Gastrocnemius medialis (tissue), 4 donors: ENCODE measurements at places on chromosomes 13 and 19.
A peak's percentile ranks its signal among the peaks of the same experiment; 100 is the strongest.

DNA sequence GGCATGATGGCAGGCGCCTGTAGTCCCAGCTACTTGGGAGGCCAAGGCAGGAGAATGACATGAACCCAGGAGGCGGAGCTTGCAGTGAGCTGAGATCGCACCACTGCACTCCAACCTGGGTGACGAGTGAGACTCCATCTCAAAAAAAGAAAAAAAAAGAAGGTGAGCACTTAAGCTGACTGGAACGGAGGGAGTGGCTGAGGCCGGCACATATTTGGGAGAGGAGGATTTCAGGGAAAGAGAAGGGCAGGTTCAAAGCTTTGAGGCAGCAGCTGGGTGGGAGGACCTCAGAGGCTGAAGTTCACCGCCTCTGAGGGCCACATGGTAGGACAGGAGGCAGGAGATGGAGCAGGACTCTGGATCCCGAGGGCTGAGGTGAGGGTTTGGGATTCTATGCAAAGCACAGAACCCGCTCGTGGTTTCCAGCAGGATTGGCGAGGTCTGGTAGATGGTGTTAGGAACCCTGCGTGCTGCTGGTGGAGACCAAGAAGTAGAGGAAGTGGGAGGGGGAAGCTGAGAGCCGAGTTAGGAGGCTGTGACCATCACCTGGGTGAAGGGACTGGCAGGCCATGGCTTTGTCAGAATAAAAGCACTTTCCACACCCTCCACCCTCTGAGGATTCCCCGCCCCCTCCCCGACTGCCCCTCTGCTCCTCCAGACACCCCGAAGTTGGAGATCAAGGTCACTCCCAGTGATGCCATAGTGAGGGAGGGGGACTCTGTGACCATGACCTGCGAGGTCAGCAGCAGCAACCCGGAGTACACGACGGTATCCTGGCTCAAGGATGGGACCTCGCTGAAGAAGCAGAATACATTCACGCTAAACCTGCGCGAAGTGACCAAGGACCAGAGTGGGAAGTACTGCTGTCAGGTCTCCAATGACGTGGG lies 8.4 kb downstream of the CD22 start:
- no peak for DNase-seq

- DNase-seq, result peak; percentile 7
Observed at GRCh38 chr13:50080911-50081678, 65.9 kb downstream of the KCNRG start.

GRCh38 chr13:72896869-72897268 lies 114.9 kb downstream of the PIBF1 start:
- DNase-seq, result no peak

GRCh38 chr13:22793598-22794134 lies 387.1 kb upstream of the SGCG start:
- DNase-seq, result no peak

GRCh38 chr19:28523619-28524018 lies 689.3 kb downstream of the UQCRFS1 start:
- no peak for DNase-seq

- DNase-seq, result no peak
Observed at GRCh38 chr19:53389571-53389970, 5.4 kb upstream of the ZNF765 start.

GRCh38 chr19:271856-272255 lies 19.3 kb downstream of the PLPP2 start:
- DNase-seq, result no peak

DNA sequence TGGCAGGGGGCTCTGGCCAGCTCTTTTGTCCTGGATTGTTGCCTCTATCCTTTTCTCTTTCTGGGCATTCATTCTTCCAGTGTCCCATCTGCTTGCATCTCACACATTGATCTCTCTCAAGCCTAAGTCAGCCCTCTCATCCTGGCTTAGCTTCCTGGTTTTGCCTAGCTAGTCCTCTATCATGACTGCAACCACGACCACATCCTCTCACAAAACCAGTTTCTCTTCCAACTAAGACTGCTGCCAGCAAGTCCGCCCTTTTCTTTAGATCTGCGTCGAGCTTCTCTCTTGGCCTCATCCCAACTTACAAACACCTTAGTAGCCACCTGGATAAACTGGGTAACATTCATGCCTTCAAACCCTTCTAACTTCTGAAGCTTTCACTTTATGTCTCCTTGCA lies 212.2 kb upstream of the HTR2A start:
- DNase-seq, result no peak

GRCh38 chr13:46169758-46170157 lies 12.2 kb downstream of the LCP1 start:
- no peak for DNase-seq

GRCh38 chr13:85565652-85566051 lies 233.6 kb downstream of the SLITRK6 start:
- DNase-seq, result no peak

DNA sequence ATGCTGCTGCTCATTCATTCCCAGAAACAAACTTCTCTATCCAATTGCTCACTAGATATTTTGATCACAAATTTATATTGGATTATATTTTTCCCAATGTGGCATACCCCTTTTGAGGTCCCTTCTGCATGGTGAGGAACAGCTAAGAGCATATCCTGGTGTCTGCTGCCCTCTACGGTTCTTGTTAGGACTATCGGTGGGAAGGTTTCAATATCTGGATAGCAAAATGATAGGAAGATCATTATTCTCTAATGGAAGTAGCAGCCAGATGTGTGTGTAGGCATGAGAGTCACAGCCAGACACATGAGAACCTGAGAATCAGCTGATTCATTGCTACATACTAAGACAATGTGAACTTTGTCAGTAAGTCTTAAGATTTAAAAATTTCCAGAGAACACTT lies 1422.4 kb upstream of the MIR17HG start:
- no peak for DNase-seq

DNA sequence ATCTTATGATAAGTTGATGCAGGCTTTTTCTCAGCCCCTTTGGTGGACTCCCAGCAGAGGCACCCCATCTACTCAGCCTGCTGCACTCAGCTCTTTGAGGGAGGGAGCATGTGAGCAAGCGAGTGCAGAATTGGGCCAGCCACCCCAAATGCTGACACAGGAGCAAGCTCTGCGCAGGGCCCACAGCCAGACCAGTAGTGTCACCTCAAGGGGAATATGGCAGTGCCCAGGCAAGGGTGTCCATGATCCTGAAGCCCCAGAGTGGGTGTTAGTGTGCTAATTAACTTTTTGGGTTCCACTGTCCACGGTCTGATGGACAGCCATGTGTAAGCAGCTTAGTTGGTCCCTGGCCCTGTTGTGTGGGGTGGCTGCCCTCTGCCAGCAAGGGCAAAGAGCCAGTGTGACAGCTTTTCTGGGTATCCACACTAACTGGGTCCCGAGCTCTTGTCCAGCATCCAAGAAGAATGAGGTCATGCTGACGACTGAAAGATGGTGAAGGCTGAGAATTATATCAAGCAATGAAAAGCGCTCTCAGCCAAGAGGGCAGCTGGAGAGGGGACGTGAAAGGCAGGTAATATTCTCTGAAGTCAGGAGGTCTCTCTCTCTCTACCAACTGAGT lies 898.3 kb upstream of the PCDH9 start:
- DNase-seq, result no peak

DNA sequence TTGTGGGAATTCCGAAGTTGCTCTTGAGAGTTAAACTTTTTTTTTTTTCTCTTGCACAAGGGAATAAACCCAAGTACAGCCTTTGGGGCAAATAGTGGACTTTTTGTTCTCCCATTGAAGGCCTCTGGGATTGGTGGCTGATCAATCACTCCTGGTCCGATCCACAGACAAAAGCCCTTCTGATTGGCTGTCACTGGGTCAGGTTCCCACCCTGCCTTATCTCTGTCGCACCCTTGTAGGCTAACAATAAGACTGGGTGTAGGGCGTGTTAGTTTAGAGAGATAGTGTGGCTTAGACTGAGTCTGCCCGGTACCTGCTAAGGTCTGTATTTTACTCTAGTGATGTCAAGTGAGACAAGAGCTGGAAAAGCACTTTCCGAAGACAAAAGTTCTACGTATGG lies 380.8 kb downstream of the NDFIP2 start:
- DNase-seq, result no peak

DNA sequence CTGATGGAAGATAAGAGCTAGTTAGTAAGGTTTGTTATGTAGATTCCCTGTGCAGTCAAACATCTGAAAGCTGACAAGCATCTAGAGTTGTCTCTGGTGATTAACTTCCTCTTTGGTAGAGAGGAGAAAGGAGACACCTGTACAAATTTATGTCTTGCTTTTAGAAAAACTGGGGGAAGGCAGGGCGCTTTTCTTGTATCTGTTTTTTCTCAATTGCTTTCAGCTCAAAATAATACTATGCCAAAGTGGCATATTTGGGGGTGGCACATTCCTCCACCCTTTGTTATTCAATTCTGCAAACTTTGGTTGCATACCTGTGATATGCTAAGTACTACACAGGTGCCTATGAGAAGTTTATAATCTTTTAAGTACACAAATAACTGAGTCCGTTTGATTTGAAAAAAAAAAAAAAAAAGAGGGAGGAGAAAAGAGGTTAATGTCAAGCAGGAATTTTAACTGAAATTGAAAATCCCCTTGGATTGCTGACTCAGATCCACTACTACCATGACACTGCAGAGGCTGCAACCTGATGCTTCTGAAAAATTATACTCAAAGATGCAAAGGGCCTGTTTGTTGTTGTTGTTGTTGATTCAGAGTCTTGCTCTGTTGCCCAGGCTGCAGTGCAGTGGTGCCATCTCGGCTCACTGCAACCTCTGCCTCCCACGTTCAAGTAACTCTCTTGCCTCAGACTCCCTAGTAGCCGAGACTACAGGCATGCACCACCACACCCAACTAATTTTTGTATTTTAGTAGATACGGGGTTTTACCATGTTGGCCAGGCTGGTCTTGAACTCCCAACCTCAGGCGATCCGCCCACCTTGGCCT lies 164.8 kb upstream of the NBEA start:
- no peak for DNase-seq

DNA sequence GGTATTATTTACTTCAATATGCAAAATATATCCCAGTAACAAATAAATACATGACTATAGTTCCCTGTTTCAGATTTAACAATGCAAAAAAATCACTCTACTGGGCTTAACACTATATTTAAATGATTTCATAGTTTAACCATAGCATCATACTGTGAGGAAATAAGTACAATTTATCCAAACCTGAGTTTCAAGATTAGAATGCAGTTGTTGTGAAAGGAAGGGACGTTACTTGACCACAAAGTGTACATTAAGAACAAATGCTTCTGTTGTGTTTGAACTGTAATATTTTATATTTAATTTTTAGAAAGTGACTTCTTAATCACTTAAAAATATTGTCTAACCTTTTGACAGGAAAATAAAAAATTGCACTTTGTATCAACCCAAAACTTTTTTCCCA lies 1747.9 kb upstream of the SPRY2 start:
- DNase-seq, result no peak

- no peak for DNase-seq
Observed at GRCh38 chr19:10685210-10685609, 16.0 kb upstream of the QTRT1 start.
